NCI-H69 (cell line): ENCODE measurements at places on chromosomes 3 and 15.

DNA sequence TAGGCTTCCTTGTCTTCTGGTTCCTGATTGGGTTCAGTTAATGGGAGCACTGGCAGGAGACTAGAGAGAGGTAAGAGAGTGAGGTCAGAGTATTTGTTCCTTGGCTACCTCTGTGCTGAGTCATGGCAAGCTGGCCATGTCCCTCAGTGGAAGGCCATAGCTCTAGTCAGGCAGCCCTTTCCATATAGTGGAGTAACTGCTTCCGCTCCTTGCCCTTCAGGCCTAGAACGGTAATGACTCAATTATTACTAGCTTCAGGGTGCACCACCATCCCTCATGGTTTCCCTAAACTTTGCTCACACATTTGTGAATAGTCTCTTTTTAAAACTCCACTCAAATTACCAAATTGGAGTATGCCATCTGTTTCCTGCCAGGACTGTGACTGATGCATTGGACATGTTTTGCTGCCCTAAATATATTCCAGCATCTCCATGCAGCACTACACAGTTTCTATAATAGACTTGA, 10.5 kb upstream of the ANO10 start:
- DNase-seq: no peak

- DNase-seq: peak; percentile 35
Observed at GRCh38 chr3:129625072-129625874, 18.8 kb upstream of the PLXND1 start.

GRCh38 chr3:140359233-140359995, 318.4 kb upstream of the TRIM42 start:
- DNase-seq: peak; percentile 68

DNA sequence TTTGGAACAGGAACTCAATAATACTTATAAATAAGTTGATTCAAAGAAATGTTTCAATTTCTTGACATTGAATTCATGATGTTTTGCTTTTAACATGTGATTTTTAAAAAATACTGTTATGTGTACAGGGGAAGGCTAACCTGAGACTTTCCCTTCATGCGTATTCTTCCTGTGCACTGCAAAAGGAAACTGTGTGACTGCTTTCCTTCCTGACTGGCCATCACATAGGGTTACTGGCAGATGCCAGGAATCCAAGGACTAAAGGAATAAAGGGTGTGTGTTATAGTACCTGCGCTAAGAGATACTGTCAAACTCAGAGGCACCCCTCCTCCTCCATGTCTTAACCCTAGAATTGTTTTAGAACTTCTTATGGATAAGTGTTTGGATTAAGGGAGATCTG, 236.0 kb downstream of the UBE2E2 start:
- DNase-seq: no peak

DNA sequence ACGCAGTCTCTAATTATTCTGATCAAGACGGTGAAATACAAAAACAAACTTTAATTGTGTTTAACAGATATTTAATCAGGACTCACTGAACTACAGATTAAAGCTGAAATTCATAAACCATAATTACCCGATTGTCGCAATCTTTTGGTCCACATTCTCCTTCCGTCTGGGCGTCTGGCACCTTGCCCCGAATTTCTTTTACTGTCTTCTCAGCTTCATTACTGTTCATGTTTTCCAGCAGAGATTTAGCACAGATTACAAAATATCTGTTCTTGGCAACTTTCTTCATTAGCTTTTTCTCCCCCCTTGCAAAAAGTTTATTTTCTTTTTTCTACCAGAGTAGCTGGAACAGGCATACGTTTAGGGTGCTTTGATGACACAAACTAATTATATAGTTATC, 271.4 kb downstream of the TIGIT start:
- DNase-seq: no peak

- DNase-seq: no peak
Observed at GRCh38 chr3:104952146-104952972, 414.4 kb upstream of the ALCAM start.

DNA sequence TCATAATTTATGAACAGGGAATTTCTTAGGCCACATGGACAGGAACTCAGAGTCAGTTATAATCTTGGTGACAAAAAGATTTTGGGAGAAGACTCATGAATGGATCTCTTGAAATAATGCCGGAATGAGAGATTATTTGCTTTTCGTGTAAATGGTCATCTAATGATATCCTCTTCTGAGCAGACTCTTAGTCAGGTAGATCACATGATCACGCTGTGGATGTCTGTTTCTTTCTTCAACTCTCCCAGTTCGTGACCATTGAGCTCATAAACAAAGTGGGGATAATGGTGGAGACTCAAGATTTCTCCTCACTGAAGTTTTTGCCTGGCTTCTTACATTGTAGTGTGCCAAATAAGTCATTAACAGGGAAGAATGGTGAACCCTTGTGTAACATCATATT, 133.1 kb upstream of the CBLB start:
- no peak for DNase-seq

GRCh38 chr3:10374311-10374710, 53.4 kb upstream of the SEC13 start:
- no peak for DNase-seq

- DNase-seq: no peak
Observed at GRCh38 chr15:77722759-77723460, 90.2 kb upstream of the LINGO1 start.

GRCh38 chr3:158355623-158356588, 215.1 kb upstream of the MLF1 start:
- DNase-seq: no peak

- DNase-seq: peak; percentile 30
Observed at GRCh38 chr3:196181127-196181546, 30.1 kb downstream of the ZDHHC19 start.

- no peak for DNase-seq
Observed at GRCh38 chr3:193761969-193762368, 169.0 kb downstream of the OPA1 start.

DNA sequence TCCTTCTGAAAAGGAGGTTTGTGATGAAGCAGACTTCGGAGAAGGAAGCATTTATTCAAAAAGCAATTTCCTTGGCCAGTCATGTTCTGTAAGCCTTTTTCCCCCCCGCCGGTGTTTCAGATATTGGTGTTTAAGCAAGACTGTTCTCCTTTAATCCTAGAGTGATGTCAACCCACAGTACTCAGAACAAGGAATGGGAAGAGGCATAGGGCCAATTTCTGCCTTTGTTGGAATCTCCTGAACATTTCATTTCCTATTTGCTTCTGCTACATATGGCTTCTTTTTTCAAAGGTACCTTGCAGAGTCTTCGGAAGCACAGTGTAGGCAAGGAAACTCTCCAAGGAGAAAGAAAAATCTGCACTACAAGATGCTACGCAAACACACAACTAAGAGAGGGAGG, 713.1 kb upstream of the CFAP20DC start:
- no peak for DNase-seq

DNA sequence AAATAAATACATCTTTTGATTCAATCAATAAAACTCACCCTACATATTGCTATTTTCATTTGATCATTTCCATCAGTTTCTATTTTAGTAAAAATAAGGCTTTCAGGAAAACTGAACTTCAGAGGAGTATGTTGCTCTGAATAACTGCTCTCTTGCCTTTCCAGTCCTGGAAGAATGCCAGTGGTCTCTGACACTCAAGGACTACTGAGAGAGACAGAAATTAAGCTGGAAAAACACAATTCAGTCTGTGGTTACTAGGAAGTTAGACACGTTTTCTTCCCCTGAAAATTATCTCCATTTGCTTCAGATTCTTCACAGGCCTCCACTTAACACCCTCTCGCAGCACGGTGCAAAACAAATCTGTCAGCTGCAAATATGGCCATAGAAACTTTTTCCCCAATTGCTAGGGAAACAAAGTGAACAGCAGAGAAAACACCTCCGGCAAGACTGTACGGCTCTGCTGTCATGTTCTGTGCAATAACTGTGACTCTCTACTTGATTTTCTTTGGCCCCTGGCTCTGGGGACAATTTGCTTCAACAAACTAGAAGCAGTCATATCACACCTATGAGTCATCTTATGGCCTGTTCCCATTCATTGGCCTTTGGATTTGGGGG, 353.0 kb downstream of the MAGI1 start:
- DNase-seq: peak; percentile 4

DNA sequence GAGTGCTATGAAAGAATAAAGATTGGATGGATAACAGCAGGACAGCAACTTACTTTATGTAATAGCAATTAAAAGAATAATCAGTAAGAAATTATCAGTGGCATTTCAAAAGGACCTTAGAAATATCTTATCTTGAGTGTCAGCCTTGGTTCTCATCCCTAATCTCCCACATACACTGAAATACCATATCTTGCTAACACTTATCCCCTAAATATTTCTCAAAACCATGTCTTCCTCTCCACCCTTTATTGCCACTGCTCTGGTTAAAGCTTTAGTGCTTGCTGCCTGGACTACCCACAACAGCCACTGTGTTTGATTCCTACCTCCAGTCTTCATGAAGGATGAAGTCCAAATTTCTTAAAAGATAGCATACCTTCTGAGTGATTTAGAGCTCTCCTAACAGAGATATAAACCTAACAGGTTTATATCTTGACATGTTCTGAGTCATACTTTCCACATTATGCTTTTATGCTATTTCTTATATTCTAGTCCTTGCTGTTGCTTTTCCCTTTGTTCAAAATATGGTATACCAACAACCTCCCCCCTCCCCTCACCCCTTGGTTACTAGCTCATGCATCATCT, 202.8 kb downstream of the RSRC1 start:
- no peak for DNase-seq

GRCh38 chr15:73747847-73748590, 5.1 kb downstream of the INSYN1 start:
- DNase-seq: no peak

DNA sequence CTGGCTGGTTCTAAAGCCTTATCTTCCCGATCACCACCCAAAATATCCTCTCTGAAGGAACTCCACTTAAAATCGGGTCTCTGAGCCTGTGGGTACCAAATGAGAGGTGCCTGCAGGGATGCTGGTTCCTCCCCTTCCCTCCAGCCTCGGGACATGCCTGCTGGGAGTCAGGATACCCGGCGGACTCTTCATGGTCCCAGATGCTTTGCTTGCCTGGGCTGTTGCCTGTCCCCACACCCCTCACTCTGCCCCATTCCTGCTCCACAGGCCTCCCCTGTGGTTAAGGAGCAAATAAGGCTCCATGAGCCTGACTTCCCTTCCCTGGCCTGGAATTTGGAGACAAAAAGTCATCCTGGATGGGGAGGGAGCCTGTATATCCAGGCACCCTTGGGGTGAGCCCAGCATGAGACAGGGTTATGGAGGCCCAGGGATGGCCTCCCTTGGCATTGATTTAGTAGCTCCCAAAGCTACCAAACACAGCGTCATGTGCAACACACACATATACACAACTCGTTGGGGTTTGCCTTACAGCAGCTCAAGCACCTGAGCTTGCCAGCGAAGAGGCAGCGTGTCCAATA, 12.3 kb upstream of the CORO2B start:
- no peak for DNase-seq

DNA sequence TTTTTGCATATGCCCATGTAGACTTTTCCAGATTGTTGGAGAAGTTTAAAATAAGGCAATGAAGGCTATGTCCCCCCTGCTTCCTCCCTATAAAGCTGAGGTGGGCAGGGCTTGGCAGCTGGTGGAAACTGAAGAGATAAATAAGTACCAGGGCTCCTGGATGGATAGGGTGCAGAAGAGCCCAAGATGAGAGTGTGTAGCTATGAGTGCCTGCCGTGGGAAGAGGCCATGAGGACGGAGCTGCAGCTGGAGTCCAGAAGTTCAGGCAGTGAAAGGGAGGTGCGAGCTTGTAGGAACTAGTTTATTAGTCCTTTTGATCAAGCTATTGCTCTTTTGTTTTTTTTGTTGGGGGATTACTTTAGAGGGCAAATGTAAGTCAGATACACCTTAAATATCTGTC, 52.4 kb downstream of the PHLDB2 start:
- no peak for DNase-seq

DNA sequence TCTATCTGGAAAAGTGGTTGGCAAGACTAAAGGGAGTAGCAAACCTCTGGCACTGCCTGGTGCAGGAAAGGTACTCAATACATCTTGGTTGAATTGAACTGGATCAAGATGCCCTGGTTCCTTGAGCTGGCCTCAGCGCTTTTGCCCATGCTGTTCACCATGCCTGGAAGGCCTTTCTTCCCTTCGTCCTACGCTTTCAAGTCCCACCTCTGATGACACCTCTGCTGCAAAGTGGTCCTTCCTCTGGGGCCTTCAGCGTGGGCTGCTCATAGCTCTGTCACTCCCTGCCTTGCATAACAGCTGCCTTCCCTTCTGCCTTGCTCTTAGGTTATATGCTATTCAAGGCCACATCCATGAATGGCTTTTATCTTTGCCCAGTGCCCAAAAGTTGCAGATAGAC, 23.0 kb downstream of the ITGA11 start:
- DNase-seq: no peak

DNA sequence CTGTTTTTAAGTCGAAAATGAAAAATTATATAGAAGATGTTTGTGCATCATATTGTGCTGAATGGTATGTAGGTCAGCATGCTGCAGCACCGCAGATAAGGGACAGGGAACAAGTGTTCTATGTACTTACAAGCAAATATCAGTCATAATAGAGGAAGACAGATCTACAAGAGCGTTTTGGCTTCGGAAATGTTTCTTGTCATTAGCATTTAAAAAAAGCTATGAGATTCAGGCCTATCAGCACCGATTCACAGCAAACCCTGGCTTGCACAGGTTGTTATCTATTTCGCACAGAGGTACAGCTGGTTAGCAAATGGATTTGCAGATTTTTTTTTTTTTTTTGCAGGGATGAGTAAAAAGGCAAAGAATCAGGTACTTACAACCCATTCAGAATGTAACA, 204.2 kb upstream of the TBC1D5 start:
- no peak for DNase-seq

DNA sequence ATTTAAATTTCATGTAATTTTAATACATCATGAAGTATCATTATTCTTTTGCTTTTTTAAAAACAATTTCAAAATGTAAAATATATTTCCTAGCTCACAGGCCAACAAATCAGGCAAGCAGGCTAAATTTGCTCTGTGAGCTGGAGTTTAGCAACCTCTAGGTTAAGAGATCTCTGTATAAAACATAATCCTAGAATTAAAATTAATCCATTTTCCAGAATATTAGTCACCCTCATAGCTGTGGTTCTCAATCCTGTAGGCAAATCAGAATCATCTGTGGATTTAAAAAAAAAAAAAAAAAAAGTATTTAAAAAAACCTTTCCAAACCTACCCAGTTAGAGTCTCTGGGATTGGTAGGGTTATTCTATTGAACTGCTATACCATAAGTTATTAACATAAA, 209.7 kb downstream of the MINAR1 start:
- DNase-seq: no peak

DNA sequence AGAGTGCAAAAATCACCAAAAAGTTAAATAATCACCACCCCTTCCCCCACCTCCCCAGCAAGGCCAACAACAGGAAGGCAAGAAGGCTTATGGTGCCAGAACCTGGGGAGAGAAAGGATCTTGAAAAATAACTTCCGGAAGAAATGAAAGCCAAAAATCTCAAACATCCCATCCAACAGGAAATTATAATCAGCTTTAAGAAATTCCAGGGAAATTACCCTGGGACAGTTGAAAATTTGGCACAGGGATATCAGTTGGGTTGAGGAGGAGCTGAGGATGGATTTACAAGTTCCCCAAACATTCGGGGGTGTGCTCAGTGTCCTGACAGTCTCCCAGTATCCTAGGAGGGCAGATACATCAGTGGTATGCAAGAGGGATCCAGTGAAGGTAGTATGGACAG, 82.7 kb downstream of the POLR2M start:
- no peak for DNase-seq
